ENCODE measurements at places on chromosomes 5 and 9.
A peak's percentile ranks its signal among the peaks of the same experiment; 100 is the strongest.

- no peak for DNase-seq
Measured at GRCh38 chr5:67025457-67025856, 171.1 kb downstream of the CD180 start.

GRCh38 chr9:34503406-34503805 is 19.4 kb downstream of the ENHO start:
- no peak for DNase-seq

GRCh38 chr5:163712011-163712410 is 206.6 kb downstream of the MAT2B start:
- no peak for DNase-seq

DNA sequence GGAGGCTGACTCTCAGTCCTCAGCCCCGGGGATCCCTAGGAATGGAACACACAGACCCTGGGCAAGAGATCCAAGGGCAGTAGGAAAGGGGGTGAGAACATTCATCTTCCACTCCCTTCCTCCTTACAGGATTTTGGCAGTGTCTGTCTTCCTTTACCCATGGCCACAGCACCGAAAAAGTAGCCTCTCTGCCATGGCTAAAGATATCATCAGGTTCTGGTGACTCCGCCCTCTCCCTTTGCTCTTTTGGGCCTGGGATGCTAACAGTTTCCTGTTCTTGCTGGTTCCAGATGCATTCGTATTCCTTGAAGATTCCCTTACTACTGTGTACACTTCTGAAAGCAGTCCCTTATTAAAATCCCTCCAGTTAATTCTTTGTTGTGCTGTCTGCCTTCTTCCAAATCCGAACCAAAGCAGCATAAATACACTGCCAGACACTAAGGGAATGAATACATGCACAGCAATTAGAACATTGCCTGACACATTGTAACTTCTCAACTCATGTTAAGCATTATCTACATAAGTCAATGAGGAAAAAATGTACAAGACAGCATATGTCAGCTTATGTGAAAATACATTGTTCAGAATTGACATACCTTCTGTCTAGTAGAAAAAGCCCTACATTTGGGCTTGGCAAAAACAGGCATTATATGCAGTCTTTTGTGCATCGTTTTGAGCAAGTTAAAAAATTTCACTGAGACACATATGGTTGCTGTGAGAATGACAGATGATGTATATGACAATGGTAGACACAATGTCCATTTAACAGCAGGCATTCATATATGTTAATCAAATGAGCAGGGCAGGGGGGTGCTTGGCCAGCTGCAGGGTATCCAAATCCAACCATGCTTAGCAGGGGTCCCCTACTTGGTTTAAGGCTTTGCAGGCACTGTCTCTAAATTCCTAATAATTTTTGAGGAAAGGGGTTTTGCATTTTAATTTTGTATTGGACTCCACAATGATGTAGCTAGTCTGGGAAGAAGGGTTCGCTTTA is 58.8 kb upstream of the RAI14 start:
- no peak for DNase-seq

DNA sequence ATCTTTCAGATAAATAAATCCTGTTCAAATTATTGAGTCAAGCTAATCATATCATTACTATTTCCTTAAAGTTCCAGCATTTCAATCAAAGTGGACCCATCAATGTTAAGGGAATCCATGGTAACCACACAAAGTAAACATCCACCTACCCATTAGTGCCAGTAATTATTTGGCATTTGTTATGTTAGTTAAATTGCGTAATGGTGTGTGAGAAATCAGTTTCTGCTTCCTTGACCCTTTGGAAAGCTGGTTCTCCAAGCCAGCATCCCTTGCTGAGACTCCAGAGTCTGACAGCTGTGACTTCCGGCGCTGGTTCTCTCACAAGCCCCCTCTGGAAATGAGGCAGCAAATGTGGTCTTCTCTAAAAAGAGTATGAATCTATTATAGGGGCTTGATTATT is 308.6 kb upstream of the EFNA5 start:
- no peak for DNase-seq

GRCh38 chr9:82677086-82677485 is 385.9 kb downstream of the RASEF start:
- no peak for DNase-seq

DNA sequence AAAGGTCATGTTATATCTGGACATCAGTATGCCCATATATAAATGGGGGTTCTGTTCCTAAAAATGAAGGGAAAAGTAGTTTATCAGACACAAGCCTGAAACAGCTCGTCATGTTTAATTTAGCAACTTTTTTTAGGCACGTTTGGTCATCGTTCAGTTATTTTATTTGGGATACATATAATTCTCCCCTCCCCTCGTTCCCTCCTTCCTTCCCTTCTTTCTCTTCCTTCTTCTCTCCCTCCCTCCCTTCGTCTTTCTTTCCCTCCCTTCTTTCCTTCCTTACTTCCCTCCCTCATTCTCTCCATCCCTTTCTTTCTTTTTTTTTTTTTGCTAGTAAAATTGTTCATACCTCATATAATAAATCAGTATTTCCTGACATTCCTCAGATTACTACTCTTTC is 3.4 kb downstream of the PPWD1 start:
- DNase-seq = no peak

- peak; percentile 76 for DNase-seq
Measured at GRCh38 chr5:77168161-77168878, 42.2 kb upstream of the PDE8B start.

DNA sequence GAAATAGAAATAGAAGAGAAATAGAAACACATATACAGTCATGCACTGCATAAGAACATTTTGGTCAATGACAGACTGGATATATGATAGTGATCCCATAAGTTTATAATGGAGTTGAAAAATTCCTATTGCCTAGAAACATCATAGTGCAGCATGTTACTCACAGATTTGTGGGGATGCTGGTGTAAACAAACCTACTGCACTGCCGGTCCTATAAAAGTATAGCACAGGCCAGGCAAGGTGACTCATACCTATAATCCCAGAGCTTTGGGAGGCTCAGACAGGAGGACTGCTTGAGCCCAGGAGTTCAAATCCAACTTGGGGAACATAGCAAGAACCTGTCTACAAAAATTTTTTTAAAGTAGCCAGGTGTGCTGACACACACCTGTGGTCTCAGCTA is 240.6 kb upstream of the MAP3K1 start:
- DNase-seq = no peak

DNA sequence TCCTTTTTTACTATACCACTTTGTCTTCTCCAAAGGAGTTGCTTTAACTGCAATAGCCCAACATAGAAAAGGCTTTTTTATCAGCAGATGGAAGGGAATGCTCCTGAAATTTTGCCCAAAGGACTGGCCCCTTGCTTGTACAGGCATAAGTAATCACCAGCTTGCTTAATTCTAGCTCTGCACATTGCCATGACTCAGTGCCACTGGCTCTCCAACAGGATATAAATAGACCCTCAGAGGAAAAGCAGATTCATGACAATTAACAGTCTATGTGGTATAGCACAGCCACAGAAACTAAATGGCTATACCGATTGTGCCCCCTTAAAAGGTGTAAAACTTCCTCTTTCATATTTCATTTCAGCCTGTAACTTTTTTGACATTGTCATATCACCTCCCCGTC is 227.0 kb downstream of the ZNF608 start:
- DNase-seq = no peak

GRCh38 chr5:145921211-145921610 is 15.2 kb upstream of the SH3RF2 start:
- no peak for DNase-seq

DNA sequence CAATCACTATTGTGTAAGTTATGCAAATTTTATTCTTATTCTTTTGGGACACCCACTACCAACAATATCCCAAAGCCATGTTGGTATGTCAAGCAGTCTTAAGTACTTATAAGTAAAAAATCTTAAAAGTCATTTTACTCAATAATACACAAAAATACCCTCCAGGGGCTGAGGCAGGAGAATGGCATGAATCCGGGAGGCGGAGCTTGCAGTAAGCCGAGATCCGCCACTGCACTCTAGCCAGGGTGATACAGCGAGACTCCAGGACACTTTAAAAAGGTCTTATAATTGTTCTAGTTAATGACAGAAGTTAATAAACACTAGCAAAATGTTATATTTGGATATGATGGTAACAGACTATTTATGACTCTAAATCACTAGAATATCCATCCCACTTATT is 16.8 kb downstream of the CLINT1 start:
- DNase-seq = no peak

DNA sequence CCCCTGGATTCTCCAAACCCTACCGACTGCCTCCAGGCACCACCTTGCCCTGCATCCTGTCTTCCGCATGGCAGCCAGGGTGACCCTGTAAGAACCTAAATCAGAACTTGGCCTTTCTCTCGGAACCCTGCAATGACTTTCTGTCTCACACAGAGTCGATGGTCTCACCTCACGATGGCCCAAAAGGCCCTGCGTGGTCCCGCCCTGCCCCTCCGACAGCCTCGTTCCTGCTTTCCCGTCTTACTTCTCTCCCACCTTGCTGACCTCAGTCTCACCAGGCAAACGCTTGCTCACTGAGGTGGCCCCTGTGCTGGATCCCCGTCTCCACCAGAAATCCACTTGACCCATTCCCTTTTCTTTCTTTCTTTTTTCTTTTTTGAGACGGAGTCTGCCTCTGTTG is 142.7 kb upstream of the PHYKPL start:
- no peak for DNase-seq

- DNase-seq = no peak
Measured at GRCh38 chr9:97934321-97935115, 3.5 kb downstream of the HEMGN start.

- no peak for DNase-seq
Measured at GRCh38 chr9:127541865-127542264, 70.2 kb upstream of the STXBP1 start.

DNA sequence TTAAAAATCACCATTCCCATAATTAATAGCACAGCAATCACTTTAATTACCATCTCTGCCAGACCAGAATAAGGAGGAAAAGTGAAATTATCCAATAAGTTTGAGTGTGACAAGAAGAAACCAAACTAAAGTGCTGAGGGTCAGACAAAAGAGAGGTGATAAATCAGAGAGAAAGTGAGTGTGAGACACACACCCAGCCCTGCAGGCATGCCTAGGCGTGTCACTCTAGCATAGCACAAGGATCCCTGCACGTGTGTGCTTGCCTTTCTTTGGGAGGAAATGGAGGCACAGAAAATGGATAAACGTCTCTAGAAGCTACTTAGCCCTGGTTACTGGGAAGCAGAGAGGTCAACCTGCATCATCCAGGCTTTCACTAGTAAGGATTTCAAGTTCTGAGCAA is 56.2 kb downstream of the SEMA6A start:
- no peak for DNase-seq

DNA sequence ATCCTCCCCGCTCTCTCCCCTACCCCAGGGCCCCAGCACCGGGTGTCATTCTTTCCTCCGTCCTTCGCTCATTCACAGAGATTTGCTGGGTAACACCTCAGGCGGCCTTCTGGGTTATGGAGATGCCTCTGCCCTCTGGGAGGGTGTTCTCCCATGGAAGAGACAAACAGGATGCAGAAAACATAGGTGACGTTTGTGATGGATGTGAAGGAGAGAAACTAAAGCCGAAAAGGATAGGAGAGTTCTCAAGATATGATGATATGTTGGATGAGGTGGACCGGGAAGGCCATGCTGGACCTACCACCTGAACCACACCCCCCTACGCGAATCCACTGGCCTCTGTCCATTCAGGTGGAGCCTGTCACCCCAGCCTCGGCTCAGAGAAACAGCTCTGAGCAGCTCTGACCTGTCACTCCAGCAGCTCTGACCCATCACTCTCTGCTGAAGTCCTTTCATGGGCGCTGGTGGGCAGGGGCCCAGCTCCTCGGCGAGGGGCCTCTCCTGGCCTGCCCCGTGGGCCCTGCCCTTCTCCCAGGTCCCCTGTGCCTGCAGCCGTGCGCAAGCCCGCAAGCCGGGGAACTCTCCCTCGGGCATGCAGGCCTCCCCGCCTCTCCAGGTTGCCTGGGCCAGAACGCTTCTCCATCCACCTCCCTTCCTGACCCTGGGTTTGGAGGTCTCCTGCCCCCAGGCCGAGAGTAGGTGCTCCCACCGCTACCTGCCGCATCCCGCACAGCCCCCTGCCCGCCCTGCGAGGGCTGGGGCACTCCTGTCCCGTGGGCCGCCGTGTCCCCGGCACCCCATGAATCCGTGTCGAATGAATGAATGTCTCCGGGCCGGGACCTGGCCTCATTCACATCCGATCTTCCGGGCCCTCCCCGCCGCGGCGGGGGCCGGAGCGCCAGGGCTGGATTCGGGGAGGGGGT is 717 bp upstream of the NCS1 start:
- no peak for DNase-seq

- peak; percentile 52 for DNase-seq
Measured at GRCh38 chr5:154118893-154119336, 71.6 kb upstream of the GALNT10 start.

- DNase-seq = peak; percentile 64
Measured at GRCh38 chr5:147464211-147464610, 45.7 kb downstream of the DPYSL3 start.

DNA sequence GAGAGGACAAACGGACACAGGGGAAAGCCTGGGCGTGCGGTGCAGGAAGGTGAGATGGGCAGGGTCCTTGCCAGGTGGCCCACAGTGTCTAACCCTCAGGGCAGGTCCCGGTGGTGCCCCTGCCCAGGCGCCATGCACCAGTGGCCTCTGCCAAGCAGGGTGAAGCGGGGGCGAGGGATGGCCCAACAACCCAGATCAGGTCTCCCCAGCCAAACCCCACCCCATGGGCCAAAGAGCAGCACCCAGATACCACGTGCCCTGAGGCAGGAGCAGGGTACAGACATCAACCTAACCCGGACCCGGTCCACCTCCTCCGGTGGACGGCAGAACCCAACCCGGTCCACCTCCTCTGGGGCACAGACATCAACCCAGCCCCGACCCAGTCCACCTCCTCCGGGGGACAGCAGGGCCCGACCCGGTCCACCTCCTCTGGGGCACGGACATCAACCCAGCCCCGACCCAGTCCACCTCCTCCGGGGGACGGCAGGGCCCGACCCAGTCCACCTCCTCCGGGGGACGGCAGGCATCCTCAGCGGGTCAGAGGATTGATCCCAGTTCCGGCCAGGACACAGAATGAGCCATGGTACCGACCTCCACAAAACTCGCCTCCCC is 12.8 kb downstream of the SLC12A7 start:
- no peak for DNase-seq

GRCh38 chr9:122367774-122368460 is 2.9 kb upstream of the PTGS1 start:
- no peak for DNase-seq

DNA sequence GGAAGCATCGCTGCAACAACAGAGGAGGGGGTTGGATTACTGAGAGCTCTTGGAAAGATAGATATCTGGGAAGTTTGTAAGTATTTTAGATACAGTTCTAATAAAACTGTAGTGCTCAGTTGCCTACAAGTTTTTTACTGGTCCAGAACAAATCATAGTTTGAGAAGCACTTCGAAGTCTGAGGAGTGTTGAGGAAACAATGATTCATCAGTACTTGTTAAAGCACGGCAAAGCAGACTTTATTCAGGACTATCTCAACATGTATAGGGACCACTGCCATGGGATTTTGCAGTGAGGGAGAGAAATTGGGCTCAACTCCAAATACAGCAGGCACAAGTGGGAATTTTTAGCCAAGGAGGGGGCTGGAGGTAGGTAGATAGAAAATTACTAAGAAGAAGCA is 25.3 kb upstream of the RECK start:
- no peak for DNase-seq
